ENCODE measurements at places on chromosomes 3 and 15.
A peak's percentile ranks its signal among the peaks of the same experiment; 100 is the strongest.

- DNase-seq: no peak
These were observed 180.2 kb downstream of the TNIK start for GRCh38 chr3:171279972-171280371.

- no peak for DNase-seq
These were observed 29.5 kb downstream of the ADPGK start for GRCh38 chr15:72754096-72754495.

- DNase-seq: no peak
These were observed 87.6 kb upstream of the CFAP20DC start for GRCh38 chr3:59137415-59137814.

GRCh38 chr15:92636401-92636907, 19.1 kb downstream of the FAM174B start:
- no peak for DNase-seq

DNA sequence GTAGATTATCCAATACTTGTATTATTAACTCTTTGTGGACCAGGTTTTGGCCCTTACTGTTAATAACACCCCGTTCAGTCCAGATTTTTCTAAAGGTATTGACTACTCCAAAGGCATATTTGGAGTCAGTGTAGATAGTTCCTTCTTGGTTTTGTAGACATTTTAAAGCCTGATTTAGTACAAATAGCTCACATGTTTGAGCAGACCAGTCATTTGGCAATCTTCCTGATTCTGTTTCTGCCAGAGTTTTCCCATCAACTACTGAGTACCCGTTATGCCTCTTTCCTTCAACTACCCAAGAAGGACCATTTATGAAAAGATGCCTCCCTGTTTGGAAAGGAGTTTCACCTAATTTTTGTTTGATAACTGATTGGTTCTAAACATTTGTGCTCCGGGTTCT, 82.0 kb downstream of the CHCHD4 start:
- DNase-seq: peak; percentile 5

DNA sequence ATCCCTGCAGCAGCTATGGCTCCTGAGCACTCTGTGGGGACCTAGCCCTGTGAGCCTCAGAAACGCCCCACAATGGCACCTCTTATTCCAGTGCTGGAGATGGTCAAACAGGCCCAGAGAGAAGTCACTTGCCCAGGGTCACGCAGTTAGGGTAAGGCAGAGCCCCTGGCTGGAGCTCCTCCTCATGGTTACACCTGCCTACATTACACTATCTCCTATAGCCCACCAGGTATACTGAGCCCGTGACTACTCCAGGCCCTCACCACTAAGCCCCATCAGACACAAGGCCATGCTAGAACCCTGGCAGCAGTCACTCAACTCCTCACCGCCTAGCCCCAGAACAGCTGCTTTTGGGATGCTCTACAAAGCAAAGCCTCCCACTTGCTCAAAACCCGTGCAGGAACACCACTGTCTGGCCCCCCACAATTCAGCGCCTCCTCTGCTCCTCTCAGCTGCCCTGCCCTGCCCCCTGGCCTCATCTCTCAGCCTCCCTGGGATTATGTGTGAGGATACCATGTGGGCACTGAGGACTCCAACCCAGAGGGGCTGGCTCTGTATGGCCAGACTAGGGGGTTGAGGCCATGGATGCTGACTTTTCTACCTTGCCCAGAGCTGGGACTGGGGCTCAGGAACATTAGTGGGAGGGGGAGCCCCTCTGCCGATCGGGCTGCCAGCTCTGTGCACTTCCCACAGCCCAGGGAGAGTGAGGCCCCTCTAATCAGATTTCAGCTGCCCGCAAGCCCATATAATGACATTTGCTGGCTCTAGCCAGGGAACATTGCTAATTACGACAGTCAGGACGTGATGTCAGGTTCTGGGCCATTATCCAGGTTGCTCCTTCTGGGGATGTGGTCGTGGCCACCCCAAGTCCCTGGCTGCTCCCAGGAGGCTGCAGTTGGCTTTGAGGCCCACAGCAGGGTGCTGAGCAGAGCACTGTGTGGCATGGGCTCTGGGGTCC, 4.0 kb downstream of the NT5DC2 start:
- no peak for DNase-seq

DNA sequence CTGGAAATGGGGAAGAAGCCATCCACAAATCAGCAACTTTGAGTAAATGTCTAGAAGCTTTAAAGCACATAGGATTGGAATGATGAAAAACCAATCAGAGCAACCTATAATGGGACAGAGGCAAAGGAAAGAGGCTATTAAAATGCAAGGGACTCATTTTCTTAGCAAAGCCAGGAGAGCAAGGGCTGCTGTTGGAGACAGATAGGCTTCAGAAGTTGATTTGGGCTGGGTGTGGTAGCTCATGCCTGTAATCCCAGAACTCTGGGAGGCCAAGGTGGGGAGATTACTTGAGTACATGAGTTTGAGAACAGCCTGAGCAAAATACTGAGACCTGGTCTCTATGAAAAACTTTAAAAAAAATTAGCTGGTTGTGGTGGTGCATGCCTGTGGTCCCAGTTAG, 16.1 kb downstream of the ERICH6 start:
- DNase-seq: no peak

DNA sequence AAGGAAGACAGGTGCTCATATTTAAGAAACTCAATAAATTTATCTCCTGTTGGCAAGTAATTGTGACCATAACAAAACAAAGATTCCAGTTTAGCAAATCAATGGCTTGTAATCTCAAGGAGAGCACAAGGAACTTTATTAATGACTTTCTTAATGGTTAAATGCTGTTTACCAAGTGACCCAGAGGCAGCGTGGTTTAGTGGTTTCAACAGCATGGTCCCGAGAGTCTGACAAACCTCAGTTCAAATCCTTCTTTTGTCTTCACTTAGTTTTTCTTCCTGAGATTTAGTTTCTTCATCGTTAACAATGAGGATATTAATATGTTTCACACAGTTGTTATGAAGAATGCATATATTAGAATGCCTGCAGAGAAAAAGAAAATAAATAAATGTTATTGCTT, 212.6 kb downstream of the KCNMB2 start:
- no peak for DNase-seq

GRCh38 chr3:121228971-121229370, 316.8 kb downstream of the POLQ start:
- DNase-seq: no peak

GRCh38 chr15:63025460-63025859, 17.1 kb upstream of the TPM1 start:
- no peak for DNase-seq

GRCh38 chr3:130519754-130520153, 2.8 kb downstream of the COL6A6 start:
- no peak for DNase-seq

- no peak for DNase-seq
These were observed 5.6 kb upstream of the TP63 start for GRCh38 chr3:189625572-189625971.

Data from BJ (cell line).